Activated CD4-positive, alpha-beta T cell treated with anti-CD3 and anti-CD28 coated beads, Interleukin-2, amount 50 U/mL, for 16 hours (primary cell): ENCODE measurements at places on chromosomes 4 and X.

DNA sequence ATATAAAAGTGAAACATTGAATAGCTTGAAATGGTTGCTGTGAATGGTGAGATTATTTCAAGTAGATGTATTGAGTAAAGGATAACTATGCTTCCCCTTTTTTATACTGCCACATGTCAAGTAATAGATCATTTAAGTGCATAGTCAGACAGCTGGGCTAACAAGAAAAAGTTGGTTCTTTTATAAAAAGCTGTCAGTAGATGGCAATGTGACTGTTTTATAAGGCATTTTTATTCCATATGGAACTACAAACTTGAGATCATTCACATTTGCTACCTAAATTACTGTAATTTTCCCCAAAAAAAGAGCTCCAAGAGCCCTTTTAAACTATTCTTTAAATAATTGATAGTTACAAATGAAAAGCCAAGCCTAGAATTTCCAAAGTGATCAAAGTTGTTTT, 831.0 kb downstream of the C4orf33 start:
- DNase-seq = no peak

- no peak for DNase-seq
Observed at GRCh38 chr4:152499344-152499743, 36.5 kb downstream of the FBXW7 start.

- DNase-seq = no peak
Observed at GRCh38 chrX:149865390-149865789, 15.6 kb upstream of the MAGEA8 start.

GRCh38 chr4:158111241-158111640, 61.6 kb downstream of the GASK1B start:
- no peak for DNase-seq

- DNase-seq = peak; percentile 43
Observed at GRCh38 chr4:109816894-109817293, 1.3 kb downstream of the GAR1 start.

- no peak for DNase-seq
Observed at GRCh38 chr4:86600007-86600653, 6.0 kb downstream of the PTPN13 start.

DNA sequence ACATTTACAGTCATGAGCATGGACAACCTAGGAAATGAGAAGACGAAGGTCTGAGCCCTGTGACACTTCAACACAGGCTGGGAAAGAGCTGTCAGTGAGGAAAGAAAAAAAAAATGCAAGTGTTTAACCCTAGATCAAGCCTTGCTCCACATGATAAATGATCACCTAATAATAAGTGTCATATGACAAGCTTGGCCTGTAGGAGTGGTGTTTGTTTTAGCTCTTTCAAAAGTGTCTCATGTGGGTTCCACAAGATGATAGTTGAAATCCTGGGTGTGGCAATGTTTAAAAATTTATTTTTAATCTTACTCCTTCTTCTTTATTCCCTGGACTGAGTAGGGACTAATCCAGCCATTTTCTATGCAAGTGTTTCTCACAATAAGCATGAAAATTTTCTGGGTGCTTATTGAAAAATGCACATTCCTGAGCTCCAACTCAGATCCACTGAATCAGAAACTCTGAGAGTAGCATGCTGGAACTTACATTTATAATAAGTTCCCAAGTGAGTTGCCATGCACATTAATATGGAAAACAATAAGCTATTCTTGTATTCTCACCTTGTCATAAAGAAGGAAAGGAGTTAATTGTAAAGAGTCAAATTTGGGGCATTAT, 138.3 kb downstream of the AREG start:
- no peak for DNase-seq

DNA sequence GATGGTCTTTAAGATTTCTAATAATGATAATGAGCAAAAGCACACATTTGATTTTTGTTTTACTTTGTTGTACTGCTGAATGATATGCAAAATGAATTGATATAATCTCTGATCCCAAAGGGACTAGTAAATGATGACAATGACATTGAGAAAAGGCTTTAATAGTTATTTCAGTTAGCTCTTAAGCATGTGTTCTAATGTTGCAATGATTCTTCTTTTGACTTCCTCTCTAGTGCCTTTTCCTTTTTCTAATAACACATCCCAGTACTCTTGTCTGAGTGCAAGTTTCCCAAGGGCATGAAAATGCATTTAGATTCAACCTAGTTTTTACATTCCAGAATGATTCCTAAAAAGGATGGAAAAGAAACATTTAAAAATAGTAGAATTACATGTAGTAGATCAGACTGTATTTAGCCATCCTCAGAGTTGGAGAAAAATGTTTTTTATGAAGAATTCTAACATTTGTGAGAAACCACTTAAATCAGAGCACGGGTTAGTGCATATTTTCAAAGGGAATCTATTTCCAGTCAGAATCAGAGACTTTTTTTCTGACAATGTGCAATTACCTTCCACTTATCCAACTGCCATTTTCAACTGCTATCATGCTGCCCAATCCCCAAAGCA, 508.8 kb downstream of the C4orf33 start:
- DNase-seq = no peak

DNA sequence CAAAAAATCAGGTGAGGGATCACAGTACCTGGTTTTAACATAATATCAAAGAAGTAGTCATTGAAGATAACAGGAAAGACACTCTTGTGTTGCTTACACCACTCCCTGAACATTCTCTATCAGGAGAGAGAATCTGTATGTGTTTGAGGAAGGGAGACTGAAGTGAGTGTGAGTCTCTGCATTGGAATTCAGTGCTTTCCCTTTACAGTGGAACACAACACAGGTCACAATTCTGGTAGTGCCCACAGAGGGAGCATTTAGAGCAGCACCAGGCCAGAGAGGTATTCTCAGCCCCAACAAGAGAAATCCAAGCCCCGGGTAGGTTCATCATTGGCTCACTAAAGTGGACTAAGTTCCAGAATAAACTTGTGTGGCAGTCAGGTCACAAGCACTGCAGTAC, 64.7 kb upstream of the UBQLN2 start:
- DNase-seq = no peak

- no peak for DNase-seq
Observed at GRCh38 chr4:73606465-73606974, 13.7 kb downstream of the RASSF6 start.

GRCh38 chr4:123133397-123134050, 211.1 kb upstream of the NUDT6 start:
- no peak for DNase-seq

DNA sequence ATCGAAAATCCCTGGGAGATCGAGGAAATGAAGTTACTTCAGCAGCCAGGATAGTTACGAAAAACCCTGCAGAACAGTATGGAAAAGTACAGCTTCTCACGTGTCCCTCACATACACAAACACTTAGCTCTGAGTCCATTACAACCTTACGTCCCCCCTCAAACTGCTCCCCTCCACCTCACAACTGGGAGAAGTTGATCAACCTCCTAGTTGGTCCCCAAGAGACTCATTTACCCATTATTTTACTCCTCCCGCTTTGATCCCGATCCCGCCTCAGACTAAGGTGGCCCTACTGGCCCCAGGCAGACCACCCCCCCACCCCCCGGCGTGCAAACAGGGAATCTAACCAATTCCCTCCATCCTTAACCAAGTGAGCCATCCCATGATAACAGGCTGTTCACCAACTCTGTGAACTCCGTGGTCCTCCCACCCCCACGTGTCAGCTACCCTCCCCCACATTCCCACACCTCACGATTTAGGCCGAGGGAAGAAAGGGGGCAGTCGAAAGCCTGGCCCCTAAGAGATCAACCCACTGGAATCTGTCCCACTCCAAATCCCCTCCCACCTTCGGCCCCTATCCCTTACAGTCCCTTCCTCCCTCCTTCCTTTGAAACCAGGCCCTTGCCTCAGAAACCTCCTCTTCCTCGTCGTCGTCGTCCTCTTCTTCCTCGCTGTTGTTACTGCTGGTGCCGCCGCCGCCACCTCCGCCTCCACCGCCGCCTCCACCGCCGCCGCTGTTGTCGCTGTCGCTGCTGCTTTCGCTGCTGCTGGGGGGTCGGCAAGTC, 755 bp downstream of the ANKRD17 start:
- DNase-seq = peak; percentile 13

DNA sequence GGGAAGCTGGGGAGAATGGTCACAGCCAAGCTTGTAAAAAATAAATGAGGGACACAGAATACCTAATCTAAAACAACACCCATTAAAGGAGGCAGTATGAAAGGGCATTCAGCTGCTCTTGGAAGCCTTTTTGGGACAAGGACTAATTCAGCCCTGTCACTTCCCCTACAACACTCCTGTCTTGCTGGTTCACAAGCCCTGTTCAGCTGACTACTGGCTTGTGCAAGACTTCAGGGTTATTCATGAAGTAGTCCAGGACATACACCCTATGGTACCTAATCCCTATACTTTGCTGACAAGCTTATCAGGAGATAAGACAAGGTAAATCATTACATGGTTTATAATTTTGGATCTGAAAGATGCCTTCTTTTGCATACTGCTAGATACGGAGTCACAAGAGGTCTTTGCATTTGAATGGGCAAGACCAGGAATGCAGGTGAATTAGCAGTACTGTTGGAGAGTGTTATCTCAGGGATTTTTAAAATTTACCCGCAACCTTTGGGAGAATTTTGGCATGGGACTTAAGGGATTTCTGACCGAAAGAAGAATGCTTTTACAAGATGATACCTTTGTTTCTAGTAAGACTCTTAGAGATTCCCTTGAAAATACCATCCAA, 103.2 kb upstream of the LANCL3 start:
- no peak for DNase-seq

DNA sequence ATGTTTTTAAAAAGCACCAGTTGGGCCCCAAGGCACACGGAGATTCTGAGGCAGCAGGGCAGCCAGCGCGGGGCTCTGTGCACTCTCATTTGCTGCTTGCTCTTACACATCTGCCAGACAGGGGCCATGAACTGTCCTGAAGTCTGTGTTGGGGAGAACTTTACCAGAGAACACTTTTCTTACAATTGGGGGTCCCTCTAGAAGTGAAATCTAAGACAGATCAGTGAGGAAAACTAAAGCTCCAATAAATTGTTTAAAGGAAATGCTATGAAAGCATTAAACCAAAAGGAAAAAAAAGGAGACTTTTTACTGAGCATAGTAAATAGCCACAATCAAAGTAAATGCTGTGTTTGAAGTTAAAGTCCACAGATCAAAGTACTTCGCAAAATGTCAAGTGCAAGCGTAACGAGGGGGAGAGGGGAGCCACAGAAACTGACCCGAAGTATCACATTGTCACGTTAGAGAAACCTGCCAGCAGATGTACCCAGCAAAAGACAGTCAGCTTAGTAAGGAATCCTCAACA, 37.8 kb downstream of the SORBS2 start:
- DNase-seq = no peak

GRCh38 chrX:136546371-136546781, 14.4 kb downstream of the VGLL1 start:
- DNase-seq = peak; percentile 8

DNA sequence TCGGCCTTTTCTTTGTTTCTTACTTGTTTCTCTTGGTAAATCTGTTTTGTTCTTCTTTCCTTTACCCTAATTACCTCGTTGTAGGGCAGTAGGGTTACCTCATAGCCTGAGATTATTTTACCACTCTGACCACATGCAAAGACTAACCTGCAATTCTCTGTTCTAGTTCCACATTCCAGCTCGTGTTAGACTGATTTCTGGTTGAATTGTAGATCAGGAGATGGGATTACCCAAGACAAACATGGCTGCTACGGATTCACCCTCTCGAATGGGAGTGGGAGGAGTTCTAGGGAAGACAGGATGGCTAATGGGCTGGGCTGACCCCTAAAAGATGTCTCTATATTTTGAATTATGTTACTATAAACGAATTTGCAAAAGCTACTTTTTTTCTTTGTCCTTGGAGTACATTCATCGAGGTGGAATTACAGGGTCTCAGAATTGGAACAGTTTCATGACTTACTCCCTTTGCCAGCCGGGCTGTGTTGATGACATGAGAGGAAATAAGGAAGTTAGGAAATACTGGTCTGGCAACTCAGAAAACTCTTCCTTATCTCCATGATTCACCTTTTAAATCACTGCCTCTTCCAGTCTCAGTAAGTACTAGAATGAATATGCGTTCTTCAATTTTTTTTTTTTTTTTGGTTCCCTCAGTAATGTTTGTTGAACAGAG, 36.7 kb upstream of the FBXW7 start:
- DNase-seq = no peak

GRCh38 chr4:25484243-25484721, 107.2 kb downstream of the ANAPC4 start:
- DNase-seq = peak; percentile 30

DNA sequence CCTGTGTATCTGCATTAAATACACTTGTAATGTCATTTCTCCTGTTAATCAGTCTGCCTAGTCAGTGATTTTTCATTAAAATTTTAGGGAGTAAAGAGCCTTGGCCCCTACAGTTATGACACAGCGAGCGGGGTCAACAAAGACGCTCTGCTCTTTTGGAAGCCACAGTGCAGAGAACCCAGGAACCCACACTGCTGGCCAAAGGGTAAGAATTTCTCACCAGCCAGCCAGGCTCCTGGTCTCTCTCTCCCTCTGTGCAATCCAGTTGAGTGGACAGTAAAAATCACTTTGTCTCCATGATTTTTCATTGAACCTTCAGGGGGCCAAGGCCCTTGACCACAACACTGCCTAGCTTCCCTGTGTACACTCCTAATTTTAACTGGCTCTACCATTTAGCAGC, 52.8 kb downstream of the NLGN4X start:
- no peak for DNase-seq

DNA sequence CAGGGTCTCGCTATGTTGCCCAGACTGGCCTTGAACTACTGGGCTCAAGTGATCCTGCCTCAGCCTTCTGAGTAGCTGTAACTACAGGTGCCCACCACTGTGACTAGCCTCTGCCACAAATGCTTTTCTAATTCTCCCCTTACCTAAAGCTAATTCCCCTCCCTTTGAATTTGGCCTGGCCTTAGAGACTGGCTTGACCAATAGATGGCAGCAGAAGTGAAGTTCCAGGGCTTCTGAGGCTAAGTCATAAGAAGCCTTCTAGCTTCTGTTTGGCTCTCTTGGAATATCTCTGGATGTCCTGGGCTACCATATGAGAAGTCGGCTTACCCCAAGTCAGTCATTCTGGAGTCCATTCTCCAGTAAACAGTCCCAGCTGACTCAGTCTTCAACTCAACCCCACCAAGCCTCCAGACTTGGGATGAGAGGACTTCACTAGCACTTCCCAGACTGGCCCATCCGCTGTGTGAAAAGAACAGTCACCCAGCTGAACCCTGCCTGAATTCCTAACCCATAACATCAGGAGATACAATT, 61.0 kb downstream of the HPRT1 start:
- peak; percentile 27 for DNase-seq

DNA sequence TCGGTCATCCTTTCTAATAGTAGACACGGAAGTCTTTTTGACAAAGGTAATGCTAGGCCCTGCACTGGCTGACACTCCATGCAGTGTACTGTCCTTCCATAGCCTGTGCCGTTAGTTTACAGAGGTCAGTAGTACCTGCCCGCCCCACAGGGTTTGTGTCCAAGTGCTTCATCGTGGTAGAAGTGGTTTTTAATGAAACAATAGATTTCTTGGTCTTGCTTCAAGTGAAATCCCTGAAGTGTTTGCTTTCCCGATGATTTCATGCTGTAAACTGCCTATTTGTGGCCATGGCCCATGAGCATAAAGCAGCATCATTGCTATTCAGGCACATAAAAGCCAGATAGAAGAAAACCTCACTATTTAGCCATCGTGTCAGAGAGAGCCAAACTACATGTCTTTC, 139.3 kb downstream of the GPR143 start:
- no peak for DNase-seq

GRCh38 chr4:17332478-17332877, 179.4 kb downstream of the QDPR start:
- DNase-seq = no peak
